ENCODE measurements at places on chromosomes 6 and 20. TPM values are rescaled to one million over a fixed set of nuclear protein-coding genes. Genes with fewer than 3 reads are reported as not detected.

The LPIN3 gene
- total RNA-seq, result 9.2 TPM

The KIF25 gene
- 5.3 TPM for total RNA-seq

DNA sequence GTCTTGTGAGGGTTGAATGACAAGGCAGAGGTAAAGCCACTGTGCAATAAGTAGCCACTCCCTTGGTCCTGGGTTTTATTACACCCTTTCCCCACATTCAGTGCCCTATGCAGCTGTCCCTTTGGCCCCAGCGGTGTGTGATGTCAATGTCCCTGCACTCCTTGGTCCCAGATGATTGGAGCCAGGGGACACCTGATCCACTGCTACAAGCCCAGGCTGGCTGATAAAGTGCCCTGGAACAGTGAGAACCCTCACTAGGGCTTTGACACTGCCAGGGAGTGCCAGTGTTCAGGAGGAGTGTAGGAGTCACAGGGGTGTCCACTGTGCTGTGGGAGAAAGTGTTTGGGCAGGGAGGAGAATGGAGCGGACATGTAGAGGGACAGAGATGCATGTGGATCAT, 30.4 kb downstream of the GABRR1 start:
- no peak for DNase-seq

GRCh38 chr6:3451498-3451897, 5.4 kb downstream of the SLC22A23 start:
- no peak for DNase-seq

DNA sequence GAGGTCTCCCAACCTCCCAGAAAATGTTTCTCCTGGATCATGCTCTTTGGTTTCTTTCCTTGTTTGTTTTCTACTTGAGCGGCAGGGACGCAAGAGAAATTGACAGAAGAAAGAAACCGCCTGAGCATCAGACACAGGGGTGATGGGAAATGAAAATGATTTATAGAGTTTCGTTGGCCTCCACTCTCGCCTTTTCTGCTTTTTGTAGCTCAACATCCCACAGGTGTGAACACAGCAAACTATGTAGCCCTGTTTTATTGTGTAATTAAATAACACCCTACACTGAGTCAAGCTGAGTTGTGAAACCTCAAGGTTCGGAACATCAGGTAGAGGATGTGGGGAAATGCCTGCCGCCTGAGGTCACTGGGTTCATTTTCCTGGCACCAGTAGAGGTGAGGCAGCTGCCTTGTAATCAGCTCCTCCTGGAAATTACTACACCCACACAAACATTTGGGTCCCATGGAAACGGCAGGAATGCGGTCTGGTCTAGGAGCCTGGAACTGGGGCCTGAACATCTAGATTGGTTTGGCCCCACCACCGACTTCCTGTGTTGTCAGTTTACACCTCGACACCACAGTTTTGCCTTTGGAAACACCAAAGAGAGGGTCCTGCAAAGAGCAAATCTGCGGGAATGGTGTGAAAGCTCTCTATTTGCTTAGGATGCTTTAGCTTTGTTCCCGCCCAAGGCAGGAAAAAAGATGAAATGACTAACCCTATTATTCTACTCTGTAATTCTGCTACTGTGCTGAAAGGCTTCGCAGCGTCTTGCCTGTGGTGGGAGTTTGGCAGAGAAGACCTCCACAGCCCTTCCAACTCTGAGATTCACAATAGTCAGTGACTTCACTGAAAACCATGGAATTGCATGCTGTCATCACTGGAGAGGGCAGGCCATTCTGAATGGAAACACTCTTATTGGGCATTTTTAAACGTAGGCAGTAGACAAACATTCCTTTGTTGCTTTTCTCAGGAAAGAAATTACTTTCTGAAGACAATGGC, 53.0 kb downstream of the ADAT2 start:
- DNase-seq, result peak; percentile 61

DNA sequence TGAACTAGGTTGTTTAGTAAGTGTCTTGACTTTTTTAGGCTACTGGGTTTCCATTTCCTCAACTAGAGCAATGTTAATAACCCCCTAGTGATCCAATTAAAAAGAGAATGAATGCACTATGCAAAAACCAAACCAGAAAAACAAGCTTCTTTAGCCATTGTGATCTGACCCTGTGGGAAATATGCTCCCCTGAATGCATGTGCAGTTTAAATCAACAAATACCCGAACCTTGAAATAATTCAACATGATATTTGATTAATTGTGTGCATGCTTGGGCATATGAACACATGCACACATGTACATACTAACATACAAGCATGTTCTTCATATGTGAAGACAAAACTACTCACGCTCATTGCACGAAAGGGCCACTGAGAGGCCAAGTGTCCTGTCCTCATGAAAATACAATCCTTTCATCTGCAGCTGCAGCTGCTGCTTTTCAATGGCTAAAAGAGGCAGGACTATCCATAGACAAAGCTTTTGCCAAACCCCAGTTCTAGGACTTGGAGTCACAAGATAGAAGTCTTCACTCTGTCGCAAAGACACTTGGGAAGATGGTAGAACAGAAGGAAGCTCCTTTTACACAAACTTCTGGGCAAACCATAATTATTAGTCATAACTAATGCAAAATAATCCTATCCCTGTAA, 207.1 kb upstream of the POU3F2 start:
- DNase-seq, result no peak

GRCh38 chr20:21394551-21394950, 2.8 kb downstream of the NKX2-4 start:
- no peak for DNase-seq

GRCh38 chr20:58231683-58232082, 3.2 kb upstream of the ANKRD60 start:
- DNase-seq, result peak; percentile 82

- no peak for DNase-seq
These were observed 172.8 kb downstream of the FRK start for GRCh38 chr6:115887891-115888290.

DNA sequence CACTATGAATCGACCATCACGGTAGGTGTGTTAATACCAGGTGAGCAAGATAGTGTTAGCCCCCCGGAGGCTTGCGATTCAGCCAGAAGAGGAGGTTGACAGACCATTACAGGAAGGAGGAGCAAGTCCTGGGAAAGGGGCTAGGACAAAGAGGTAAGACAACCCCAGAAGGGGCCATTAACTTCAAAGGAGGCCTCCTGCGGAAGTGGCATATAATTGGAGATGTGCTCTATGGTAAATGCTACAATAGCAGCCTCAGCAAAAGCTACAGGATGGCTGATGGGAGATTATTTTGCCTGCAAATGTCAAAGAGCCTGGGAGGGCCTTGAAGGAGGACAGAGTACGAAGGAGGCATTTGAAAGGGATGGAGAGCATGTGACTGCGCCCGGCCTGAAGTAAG, 108.6 kb upstream of the CITED2 start:
- DNase-seq, result no peak

- DNase-seq, result no peak
These were observed 136.5 kb upstream of the PRND start for GRCh38 chr20:4585104-4585753.

GRCh38 chr20:31839782-31840487, 5.5 kb downstream of the FOXS1 start:
- no peak for DNase-seq

GRCh38 chr6:80622641-80623040, 516.2 kb downstream of the BCKDHB start:
- DNase-seq, result no peak

GRCh38 chr6:68196645-68197044, 438.4 kb upstream of the ADGRB3 start:
- no peak for DNase-seq
